NT2/D1 (cell line): ENCODE measurements at places on chromosomes 4 and X.

DNA sequence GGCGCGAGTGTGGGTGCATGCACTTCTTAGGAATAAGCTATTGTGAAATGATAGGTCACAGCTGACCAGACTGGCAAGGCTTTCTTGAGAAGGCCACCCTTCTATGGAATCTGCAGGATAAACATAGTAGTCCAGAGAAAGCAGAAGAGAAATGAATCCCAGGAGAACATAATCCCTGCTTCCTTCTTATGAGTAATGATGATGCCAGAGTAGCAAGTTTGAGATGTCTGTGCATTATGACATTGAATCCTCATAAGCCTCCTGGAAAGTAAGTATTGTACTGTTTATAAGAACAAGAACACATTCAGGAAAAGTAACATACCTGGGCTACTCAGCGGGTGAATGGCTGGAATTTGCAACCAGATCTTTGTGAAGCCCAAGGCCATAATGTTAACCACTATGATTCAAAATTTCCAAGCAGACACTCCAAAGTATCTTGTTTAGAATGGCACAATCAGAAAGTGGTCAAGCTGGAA lies 272.1 kb upstream of the HS3ST1 start:
- no peak for DNase-seq

DNA sequence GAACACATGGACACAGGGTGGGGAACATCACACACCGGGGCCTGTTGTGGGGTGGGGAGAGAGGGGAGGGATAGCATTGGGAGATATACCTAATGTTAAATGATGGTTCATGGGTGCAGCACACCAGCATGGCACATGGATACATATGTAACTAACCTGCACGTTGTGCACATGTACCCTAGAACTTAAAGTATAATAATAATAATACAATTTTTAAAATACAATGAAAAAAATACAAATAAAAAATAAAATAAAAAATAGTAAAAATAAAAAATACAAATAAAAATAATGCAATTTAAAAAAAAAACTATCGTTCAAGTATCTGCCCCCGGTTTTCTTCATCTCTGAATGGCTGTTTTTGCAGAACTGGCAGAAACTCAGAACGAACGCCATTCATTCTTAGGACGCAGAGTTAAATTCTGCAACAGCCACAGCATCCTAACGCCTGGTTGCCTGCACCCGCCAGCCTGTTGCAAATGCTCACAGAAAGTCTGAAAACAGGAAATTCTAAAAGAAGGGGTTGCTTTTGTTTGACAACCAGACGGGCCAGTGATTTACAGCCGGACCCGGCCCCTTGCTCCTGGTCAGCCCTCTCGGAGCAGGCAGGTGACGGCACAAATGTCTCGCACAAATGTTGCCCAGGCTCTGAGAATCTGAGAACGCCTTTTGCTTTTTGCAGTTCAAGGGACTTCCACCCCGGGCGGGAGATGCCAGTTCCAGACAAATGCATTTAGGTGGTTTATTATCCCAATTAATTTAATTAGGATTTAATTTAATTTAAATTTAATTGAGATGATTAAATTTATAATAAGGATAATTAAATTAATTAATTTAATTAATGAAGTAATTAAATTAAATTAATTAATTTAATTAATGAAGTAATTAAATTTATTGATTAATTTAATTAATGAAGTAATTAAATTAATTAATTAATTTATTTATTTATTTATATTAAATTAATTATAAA lies 47.8 kb downstream of the CRLF2 start:
- no peak for DNase-seq

GRCh38 chrX:24988314-24988713 lies 27.5 kb downstream of the ARX start:
- no peak for DNase-seq

GRCh38 chr4:48180234-48180633 lies 46.2 kb upstream of the TXK start:
- DNase-seq: no peak

DNA sequence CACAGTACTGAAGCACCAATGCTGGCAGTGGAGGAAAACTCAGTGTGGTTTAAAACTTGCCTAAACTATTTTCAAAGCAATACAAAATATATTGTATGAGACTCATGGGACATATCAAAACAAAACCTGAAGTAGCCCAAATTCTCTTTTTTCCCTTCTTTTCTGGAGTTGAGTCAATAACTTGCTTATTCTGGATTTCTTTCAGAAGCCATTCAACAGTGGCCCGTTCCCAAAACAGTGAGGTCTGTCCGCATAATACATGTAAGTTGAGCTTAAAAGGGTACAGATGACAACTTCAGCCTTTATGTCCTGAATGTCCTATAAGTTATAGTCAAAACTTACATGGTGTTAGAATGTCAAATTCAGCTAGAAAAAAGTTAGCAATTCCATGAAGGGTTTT lies 100.8 kb downstream of the SHISA3 start:
- DNase-seq: no peak
